Right ventricle myocardium inferior (tissue), 1 donor: ENCODE measurements at places on chromosomes 2 and 18. TPM values are rescaled to one million over a fixed set of nuclear protein-coding genes. Genes with fewer than 3 reads are reported as not detected.

SH3BP4 gene
- total RNA-seq: 9.3 TPM

- no peak for DNase-seq
Observed at GRCh38 chr2:196729418-196729817, 70.1 kb downstream of the GTF3C3 start.

GRCh38 chr2:233273120-233273519, 21.6 kb downstream of the ATG16L1 start:
- DNase-seq: no peak

DNA sequence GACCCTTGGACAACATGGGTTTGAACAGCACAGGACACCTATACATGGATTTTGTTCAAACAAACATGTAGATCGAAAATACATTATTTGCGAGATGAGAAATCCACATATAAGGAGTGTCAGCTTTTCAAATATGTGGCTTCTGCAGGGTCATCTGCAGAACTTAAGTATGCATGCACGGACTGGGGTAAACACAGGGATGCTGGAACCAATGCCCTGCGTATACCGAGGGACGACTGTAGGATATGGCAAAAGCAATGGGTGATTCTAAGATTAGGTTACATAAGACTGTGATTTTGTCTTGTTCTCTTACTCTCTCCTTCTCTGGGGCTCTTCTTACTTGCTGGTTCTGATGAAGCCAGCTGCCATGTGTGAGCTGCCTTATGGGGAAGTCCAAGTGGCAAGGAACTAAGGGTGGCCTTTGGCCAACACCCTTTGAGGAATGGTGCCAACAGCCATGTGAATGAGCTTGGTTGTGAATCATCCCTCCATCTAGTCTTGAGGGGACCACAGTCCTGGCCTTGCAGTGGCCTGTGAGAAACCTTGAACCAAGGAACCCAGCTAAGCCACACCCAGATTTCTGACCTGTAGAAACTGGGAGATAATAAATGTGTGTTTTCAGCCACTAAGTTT, 66.5 kb downstream of the EVA1A start:
- DNase-seq: no peak

DNA sequence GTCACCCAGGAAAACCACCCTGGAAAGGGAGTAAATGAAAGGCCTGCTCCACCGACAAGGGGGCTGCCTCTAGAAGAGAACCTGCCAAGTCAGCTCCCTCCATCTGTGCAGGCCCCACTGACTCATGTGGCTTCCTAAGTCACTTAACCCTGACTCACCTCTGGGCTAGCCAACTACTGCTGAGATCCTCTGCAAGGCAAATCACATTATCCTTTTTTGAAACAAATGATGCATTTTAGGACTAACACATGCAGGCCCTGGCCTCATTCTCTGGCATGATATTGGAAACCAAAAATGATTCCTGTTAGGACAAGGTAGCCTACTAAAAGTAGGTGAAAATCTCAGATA, 474.6 kb downstream of the EPHA4 start:
- no peak for DNase-seq

DNA sequence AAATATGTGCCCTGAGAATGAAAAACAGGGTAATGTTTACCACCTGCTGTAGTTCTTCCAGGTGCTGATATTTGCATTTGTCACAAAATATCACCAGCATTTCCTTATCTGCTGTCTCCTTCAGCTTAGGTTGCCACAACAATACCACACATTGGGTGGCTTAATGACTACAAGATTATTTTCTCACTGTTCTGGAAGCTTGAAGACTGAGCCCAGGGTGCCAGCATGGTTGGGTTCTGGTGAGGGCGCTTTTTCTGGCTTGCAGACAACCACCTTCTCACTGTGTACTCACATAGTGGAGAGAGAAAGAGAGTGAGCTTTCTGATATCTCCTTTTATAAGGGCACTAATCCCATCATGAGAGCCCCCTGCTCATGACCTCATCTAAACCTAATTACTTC, 407.5 kb upstream of the RGPD4 start:
- no peak for DNase-seq

DNA sequence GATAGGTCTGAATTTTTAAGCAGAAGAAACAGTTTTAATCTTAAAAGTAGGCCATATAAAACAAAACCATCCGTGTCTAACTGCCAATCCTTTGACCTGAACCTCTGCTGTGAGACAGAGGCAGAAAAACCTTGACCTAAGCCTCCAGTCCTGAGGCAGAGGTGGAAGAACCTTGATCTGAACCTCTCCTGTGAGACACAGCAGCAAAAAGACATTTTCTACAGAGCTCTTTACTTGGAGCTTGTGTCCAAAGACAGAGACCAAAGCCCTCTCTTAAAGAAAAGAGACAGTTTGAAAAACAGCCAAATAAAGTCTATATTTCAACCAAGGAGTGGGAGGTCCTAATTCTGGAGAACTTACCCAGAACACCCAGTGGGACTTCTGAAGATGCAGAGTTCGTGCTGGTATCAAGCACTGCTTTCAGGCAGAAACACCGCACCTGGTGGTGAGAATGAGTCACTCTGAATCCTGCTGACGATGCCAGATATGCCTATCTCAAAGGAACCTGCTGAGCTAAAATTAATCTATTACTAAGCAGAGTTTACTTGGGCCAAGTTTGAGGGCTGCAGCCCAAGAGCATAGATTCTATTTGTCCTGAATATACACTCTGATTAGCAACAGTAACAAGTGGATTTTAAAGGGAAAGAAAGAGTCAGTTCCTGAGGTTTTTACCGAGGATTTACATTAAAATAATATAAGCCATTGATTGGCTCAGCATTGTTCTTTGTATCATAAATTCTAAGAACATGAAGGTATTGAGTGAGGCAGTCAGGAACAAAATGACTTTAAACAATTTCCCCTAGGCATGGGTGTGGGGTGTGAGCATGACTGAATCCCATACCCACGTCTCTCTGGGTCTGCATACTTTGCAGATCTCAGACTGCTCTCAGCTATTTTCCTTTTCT, 806.4 kb downstream of the TRIB2 start:
- DNase-seq: no peak

DNA sequence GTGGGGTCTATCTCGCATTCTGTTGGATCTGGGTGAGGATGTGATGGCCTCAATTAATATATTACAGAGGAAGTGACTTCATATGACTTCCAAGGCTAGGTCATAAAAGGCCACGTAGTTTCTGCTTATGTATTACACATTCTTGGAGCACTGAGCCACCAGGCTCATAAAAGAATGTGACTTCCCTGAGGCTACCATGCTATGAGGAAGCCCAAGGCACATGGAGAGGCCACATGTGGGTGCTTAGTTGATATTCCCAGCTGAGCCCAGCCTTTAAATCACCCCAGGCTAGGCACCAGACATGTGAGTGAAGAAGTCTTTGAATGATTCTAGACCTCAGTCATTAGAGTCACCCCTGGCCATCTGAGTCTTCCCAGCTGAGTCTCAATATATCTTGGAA, 13.3 kb upstream of the REEP1 start:
- DNase-seq: no peak

DNA sequence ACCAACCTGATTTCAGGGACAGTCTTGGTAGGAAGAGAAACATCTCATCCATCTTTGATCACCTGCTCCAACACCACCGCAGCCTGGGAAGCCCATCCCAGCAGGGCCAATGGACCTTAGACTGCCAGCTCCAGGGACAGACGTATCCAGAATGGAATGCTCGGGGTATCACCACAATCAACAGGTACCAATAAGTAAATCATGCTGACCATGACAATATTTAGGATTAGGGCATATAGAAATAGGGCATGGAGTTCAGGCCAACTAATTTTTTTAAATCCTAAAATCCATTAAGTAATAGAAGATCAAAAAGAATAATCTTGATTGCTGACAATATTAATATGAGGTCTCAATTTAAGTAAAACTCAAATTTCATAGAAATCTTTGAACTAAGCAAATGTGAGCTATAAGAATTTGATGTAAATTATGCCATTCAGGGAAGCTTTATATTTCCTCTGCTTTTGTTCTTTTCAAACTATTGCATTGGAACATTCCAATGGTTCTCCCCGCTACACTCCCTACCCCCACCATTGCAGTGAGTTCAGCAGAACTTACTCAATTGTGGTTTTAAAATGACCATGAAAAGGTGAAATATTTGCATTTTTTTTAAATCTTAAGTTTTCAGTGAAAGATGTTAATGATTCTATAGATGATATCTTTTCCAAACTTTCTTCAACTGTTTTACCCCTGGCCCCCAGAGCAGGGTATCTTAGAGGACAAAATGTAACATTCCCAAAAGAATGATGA, 138.6 kb downstream of the DNER start:
- no peak for DNase-seq

DNA sequence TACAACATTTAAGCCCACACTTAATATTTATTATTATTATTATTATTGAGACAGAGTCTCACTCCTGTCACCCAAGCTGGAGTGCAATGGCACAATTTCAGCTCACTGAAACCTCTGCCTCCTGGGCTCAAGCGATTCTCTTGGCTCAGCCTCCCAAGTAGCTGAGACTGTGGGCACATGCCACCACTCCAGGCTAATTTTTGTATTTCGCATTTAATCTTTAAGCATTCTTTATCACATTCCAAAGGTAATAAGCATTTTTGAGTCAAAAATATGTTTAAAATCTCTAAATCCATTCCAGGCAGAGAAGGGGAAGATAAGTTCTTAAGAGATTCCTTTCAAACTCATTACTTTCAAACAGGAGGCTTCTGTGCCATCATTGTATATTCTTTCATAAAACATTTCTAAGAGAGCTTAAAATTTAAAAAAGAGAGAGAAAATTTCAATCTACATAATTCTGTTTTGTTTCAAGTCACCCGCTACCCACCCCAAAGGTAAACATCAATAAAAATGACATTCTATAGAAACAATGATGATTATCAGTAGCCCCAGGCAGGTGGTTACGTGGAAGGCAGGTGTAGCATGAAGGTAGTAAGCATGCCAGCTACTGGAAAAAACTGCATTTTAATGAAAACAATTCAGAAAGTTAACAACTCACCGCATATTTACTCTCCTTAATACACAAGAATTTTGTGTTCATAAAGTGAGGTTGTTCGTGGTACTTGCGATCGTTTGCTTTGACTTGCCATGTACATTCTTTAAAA, 84.4 kb upstream of the NARS1 start:
- DNase-seq: no peak

DNA sequence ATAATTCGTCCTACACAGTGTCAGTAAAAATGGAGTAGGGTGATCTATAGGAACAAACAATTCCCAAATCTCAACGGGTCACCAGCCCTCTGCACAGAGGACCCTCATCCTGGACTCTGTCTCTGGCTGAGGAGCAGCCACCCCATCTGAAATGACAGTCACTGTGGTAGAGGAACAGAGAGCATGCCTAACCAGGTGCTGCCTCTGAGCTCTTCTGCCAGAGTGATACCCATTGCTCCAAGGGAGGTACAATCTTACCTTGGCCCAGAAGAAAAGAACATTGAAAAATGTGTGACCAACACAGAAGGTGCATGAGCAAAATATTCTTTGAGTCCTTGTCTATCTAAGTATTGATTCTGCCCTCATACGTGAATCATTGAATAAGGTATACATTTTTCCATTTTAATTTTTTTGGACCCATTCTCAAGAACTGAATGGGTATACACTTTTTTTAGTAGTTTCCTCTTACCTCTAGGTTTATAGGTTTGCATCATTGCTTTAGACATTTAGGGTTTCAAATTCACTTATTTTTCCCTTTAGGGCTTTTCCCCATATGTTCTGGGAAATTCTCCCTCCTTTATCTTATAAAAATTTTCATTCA, 8.7 kb downstream of the SP140 start:
- DNase-seq: no peak

DNA sequence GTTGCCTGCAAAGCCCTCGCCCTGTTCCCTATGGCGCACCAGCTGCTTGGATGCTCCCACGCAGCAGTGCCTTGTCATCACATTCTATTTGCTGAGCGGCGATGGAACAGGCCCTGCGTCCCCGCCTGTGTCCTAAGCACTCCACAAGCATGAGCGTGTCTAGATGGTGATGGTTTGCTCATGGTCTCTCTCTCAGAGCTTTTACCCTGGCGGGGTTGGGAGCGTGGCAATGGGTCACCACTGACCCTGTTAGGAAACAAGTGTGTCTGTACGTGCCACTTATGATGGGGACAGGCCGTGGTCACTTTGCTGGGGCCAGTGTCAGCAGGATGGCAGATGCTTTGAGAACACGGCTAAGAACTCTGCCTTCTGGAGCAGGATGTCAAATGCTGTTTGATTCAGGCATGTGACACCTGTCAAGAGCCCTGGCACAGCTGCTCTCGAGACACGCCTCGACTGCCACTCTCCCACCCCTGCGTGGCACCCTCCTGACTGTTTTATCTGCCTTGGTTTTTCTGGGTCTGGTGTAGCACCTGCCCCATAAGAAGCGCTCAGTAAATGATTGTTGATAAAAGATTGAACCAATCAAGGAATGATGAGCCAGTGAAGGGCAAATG, 44.2 kb downstream of the RRM2 start:
- peak; percentile 40 for DNase-seq

GRCh38 chr2:124025171-124025580, at the start of gene CNTNAP5:
TSS of gene CNTNAP5 (plus strand) at chr2:124025287. CDS start at chr2:124025651, 364 bp downstream.
- peak; percentile 71 for DNase-seq

NDC80 gene
- total RNA-seq: 0.54 TPM

- no peak for DNase-seq
Observed at GRCh38 chr2:206158563-206159345, 490 bp downstream of the NDUFS1 start.

DNA sequence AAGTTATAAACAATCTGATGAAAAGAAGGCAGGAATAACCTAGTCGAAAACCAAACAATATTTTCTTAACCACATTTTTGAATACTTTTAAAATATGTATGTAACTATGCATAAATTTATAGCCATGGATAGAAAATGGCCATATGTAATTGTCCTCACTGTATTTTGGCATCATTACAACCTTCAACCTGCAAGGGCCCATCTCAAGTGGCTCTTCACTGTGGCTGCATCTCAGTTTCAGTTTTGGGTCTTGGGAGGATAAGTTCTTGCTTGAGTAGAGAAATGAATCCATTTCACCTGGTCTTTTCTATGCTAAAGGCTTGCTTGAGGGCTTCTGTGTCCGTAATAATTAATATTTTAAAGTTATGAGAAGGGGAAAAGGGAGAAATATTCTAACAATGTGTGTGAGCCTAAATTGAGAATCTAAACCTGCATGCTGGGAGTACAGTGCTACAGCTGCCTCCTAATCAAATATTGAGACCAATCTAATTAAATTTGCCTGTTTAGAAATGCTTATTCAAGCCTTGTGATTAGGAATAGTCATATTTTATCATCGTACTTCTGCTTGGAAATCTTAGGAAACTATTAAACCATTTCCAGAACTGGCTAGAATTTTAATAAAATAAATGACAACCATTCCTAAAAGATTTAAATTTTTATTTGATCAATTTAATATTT, 92.5 kb downstream of the EML4 start:
- DNase-seq: no peak
